ENCODE measurements at places on chromosomes 11 and 22.

GRCh38 chr11:109507836-109508561, 86.0 kb downstream of the C11orf87 start:
- no peak for DNase-seq

GRCh38 chr11:112103446-112103845, 16.8 kb downstream of the SDHD start:
- DNase-seq: no peak

- DNase-seq: no peak
These were observed 39.8 kb downstream of the DRD2 start for GRCh38 chr11:113435190-113435968.

DNA sequence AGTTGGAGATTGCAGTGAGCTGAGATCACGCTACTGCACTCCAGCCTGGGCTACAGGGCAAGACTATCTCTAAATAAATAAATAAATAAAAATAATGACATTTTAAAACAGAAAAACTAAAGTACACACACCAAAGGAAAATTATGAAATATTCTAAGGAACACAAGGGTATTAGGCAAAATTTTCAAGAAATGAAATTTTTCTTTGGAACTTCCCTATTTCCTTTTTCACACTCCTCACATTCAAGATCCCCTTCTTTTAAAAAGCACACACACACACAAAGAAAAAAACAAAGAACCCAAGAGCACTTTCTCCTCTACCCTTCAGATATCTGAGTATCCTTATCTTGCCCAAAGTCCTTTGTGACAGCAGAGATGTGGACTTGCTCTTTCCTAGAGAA, 92.8 kb downstream of the CCDC73 start:
- no peak for DNase-seq

- no peak for DNase-seq
These were observed 244.0 kb downstream of the TBC1D22A start for GRCh38 chr22:47006433-47006832.

DNA sequence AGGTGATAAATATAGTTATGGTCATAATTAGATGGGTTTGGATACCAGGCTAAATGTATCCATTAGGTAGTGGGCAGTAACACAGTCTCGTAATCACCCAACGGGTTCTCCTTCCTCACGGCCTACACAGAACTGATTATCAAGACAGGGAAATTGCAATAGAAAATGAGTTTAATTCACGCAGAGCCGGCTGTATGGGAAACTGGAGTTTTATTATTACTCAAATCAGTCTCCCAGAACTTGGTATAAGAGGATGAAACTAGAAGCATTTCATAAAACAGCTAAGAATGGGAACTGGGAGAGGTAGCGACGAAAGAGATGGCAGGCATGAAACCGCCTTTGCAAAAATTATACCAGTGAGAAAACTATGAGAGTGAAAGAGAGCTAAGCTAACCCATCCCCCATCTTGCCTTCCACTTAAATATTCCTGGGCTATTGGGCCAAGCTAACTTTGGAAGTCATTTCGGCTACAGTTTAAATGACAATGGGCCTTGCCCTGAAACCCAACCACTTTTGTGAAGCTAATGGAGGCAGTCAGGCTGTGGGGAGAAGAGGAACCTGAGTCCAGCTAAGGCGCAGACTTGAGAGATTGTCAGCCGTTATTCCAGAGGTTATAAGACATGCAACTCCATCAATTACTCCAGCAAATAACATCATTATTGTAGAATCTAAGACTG, 29.6 kb downstream of the CTSC start:
- no peak for DNase-seq

DNA sequence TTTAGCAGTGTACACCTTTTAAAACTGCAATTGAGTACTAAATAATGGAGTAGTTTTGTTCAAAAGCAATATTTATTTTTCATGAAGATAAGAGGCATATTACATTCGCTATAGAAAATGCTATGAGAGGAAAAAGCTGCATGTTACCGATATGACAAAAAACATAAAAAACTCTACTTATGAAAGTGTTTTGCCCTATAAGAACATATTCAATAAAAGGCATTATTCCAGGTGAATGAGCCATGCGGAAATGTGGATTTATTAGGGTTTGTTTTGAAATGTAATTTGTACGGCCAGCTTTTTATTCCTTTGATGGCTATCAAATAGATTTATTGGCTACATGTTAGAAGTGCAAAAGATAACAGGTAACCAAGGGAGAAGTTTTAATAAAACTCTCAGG, 129.3 kb upstream of the DDI1 start:
- DNase-seq: no peak

- no peak for DNase-seq
These were observed 98.0 kb downstream of the SLC36A4 start for GRCh38 chr11:93099806-93100205.

DNA sequence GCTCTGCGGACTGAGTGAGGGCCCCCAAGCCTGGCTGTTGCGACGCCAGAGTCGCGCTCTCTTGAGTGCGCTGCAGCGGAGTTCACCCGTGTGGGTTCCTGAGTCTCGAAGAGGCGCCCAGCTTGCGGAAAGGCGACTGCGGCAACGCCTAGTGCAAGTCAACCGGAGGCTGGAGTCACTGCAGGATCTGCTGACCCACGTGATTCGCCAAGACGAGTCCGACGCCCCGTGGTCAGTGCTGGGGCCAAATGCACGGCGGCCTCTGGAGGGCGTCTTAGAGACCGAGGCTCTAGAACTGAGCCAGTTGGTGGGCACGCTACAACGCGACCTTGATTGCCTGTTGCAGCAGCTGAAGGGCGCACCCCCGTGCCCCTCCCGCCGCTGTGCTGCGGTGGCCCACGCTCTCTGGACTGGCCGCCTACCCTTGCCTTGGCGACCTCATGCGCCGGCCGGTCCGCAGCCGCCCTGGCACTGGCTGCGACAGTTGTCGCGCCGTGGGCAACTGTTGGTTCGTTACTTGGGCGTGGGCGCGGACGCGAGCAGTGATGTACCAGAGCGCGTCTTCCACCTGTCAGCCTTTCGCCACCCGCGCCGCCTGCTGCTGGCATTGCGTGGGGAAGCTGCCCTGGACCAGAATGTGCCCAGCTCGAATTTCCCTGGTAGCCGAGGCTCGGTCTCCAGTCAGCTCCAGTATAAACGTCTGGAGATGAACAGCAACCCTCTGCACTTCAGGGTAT, 32.6 kb downstream of the RRP8 start:
- DNase-seq: no peak

GRCh38 chr11:17531636-17532113, 12.5 kb downstream of the USH1C start:
- no peak for DNase-seq

- DNase-seq: no peak
These were observed 51.9 kb upstream of the PICALM start for GRCh38 chr11:86120807-86121206.

DNA sequence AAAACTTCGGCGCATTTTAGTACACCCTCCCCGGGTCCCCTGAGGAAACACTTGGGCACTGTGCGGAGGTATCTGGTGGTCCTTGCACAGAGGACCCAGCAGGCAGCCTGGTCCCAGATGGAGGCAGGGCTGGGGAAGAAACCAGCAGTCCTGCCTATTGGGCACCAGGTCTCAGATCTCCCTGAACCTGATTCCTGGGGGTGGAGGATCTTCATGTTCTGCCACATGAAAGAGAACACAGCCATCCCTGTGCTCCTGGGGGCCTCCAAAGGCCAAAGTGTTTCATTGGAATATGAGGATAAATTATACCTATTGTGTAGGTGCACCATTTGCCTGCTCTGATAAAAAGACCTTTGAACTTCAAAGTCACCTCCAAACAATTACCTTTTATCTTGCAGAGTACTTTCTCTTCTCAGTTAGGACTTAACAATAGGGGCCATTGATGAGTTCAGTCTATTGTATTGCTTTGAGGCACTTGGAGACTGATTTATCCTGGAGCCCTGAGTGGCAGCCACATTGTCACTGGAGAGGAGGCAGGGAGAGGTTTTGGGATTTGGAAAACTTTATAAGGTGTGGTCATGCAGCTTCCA, 1.8 kb downstream of the RCN1 start:
- no peak for DNase-seq

GRCh38 chr11:5473921-5474320, 14.6 kb upstream of the OR52D1 start:
- no peak for DNase-seq

Data from activated gamma-delta T cell treated with Interleukin-2 at 50 U/mL for 16 hours (primary cell).